ENCODE measurements at places on chromosomes 5 and 9.

DNA sequence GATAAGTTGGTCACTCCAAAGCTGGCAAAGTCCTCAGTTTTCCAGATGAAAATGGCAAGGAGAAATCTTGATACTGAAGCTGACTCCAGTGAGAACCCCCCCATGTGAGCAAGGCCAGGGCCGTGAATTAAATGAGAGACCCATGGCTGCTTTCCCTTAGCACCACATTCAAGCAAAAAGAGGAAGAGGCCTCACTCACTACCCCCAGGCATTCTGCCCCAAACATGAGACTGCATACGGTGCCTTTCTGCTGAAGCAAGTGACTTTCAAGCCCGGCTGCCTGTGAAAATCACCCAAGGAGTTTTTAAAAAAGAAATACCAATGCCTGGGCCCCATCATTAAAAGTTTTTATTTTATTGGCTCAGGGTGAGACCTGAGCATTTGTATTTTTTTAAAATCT is 66.9 kb downstream of the TMEM252 start:
- no peak for DNase-seq

- no peak for DNase-seq
Measured at GRCh38 chr5:107378218-107378899, 292.4 kb downstream of the EFNA5 start.

GRCh38 chr5:133889271-133889905 is 79.0 kb downstream of the C5orf15 start:
- no peak for DNase-seq

- DNase-seq = no peak
Measured at GRCh38 chr5:101877451-101877850, 418.6 kb downstream of the SLCO4C1 start.

DNA sequence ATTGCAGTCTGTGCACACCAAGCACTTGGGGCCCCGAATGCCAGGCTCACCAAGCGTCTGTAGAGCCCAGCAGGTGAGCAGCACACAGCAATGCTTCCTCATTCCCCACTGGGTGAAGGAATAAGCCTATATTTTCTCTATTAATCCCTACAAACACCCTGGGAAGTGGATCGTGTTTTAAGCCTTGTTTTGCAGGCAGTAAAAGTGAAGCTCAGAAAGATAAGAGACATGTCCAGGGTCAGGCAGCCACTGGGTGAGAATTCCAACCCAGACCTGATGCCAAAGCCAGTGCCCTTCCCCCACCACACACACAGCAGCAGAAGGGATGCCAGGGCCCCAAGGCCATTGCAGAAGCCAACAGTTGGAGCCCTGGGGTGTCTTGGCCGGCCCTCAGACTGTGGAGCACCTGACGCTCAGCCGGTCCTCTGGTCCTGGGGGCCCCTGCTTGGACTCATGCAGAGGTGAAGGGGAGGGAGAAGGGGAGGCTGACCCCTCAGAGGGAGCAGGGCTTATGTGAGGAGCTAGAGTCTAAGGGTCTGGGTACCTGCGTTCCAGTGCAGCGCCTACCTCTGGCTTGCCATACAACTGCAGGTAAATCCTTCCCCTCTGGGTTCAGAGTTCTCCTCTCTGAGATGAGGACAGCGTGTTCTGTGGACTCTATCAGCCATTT is 26.3 kb upstream of the SYNPO start:
- DNase-seq = no peak

DNA sequence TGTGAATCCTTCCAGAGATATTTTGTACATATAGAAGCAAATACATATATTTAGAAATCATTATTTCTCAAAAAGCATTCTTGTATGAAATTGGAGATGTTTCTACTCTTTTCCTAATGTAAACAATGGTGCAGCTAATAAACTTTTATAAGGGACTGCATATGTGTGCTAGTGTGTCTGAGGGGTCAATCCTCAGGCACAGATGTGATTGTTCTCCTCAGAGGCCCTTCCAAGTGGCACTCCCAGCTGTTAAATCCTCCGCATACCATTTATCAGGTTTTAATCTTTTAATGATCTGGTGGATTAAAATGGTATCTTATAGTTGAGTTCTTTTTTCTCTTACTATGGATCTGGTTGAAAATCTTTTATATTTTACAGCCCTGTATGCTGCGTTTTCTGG is 5.6 kb upstream of the OMD start:
- DNase-seq = no peak

- DNase-seq = no peak
Measured at GRCh38 chr9:130296783-130297055, 31.2 kb downstream of the HMCN2 start.

GRCh38 chr5:180140571-180140970 is 68.4 kb downstream of the RASGEF1C start:
- DNase-seq = no peak

- no peak for DNase-seq
Measured at GRCh38 chr5:150318613-150319483, 16.1 kb upstream of the ARSI start.

DNA sequence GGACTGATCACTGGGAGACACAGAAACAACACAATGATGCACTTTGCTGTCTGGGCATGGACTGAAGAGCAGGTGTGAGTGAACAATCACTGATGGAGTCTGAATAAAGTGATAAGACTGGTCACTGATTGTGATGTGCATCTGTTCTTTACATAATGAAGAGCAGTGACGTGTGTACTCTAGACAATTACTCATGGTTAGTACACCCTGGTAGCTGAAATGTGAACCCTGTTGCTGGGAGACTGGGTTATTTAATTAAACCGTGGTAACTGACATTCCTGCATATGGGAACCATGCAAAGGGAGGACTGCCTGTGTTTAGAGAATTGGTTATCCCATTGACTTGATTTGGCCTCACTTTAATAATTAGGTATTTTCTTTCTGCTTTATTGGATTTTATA is 202.9 kb downstream of the NR2F1-AS1 start:
- DNase-seq = no peak

DNA sequence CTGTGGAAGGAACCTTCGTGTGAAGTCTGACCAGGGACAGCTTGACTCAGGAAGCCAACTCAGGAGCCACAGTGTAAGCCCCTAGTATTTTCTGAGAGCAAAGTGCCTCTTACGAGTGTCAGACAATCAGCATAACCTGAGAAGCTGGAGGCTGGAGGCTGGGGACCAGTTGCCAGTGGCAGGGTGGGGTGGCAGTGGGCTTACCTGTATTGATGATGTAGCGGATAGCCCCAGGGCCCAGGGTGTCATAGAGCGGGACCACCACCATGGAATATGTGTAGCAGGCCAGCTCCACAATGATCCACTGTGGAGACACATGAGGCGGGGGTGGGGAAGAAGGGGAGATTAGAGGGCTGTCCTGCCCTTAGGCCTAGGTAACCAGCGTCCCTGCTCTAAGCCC is 22.9 kb downstream of the ACSL6 start:
- no peak for DNase-seq

DNA sequence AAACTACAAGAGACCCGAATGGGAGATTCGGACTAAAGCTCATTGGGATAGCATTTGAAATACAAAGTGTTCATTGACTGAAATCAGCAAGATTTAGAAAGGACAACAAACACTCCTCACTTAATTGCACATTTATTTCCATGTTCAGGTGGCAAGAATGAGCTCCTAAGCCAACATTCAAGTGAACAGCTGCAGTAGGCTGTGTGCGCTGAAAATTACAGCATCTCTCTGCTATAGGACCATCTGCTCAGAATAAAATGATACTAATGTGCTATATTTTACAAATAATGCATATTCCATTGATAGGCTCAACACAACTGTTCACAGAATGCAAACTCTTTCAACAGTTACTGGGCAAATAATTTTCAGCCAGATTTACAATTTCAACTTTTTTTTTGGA is 61.8 kb downstream of the ELAVL2 start:
- no peak for DNase-seq

DNA sequence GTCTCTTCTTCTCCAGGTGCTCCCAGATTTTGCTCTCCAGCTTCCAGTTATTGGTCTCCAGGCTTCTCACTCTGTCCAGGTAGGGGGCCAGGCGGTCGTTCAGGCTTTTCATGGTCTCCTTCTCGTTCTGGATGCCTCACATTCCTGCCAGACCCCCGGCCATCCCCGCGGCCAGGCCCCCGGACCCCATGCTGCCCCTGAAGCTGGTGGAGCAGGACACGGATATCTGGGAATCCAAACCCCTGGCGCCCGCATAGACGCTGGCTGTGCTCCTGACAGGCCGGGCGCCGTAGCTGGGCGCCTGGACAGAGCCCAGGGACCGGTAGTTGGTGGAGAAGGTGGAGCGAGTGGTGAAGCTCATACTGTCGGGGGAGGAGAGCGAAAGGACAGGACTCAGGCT is 534.4 kb upstream of the TLE4 start:
- no peak for DNase-seq

DNA sequence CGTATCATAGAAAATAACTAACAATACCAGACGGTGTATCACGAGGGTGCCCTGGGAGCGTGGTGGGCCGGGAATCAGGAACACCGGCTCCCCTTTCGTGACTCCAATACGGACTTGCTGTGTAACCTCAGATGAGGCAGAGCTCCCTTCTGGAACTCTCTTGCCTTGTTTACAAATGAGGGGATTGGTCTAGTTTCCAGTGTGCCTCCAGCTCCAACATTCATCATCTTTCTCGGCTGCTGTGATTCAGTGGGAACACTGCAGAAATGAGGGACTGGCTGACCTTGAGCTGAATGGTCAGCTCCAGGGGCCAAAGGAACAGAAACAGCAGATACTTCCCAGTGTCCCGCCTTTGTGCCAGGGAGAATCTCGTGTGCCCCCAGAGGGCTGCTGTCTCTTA is 22.6 kb upstream of the TGFBI start:
- no peak for DNase-seq

GRCh38 chr5:35830587-35830986 is 26.1 kb upstream of the IL7R start:
- no peak for DNase-seq

DNA sequence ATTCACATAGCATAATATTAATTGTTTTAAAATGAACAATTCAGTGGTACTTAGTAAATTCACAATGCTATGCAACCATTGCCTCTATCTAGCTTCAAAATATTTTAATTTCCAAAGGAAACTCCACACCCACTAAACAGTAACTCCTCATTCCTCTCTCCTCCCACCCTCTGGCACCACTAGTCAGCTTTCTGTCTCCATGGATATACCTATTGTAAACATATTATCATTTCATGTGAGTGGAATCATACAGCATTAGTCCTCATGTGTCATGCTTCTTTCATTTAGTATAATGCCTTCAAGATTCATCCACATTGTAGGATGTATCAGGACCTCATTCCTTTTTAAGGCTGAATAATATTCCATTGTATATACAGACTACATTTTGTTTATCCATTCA is 48.6 kb downstream of the PHF2 start:
- DNase-seq = no peak

- no peak for DNase-seq
Measured at GRCh38 chr5:7584749-7585148, 188.8 kb downstream of the ADCY2 start.

DNA sequence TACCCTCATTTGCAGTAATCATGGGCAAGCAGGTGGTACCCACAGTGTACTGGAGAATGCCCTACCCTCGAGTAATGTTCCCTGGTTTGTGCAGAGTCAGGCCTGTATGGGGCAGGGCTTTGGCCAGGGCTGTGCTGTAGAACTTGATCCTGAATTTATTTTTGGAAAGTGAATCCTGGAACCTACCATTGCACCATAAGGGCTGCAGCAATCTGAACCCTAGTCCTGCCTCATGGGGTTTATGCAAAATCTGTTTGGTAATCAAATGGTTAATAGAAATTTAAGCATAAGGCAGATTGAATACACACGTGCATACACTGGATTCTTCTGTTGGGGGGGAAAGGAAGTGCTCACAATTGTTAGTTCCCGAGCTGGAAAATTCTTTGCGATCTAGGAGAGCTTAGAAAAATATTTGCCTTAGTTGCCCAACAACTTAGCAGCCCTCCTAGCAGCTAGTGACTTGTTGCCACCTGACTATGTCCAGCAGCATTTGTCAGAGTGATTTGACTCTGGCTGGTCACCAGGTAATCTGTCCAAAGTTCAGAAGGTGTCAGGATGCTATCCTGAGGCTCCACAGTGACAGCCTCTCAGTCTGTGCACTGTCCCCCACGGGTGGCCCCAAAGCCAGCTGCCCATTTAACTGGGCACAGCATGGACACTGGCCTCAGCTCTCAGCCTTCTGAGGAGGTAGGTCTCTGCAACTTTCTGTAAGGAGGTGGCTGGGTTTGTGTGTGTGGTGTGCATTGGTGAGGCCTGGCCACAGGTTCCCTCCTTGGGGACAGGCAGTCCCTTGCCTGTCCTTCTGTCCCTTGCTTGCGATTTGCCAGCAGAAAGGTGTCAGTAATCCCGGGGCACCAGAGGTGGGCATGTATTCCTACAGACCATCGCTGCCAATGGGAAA is 8.3 kb downstream of the MVB12B start:
- no peak for DNase-seq

DNA sequence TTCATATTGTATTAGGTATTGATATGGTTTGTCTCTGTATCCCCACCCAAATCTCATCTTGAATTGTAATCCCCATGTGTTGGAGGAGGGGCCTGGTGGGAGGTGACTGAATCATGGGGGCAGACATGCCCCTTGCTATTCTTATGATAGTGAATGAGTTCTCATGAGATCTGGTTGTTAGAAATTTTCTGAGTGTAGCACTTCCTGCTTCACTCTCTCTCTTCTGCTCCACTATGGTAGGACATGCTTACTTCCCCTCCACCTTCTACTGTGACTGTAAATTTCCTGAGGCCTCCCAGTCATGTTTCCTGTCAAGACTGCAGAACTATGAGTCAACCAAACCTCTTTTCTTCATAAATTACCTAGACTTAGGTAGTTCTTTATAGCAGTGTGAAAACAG is 187.4 kb upstream of the SLC24A2 start:
- no peak for DNase-seq

- DNase-seq = no peak
Measured at GRCh38 chr5:125578551-125578950, 832.1 kb upstream of the ZNF608 start.

- DNase-seq = peak; percentile 12
Measured at GRCh38 chr9:131755541-131756198, 15.8 kb upstream of the RAPGEF1 start.

- DNase-seq = no peak
Measured at GRCh38 chr5:177094224-177095087, 7.7 kb downstream of the FGFR4 start.

DNA sequence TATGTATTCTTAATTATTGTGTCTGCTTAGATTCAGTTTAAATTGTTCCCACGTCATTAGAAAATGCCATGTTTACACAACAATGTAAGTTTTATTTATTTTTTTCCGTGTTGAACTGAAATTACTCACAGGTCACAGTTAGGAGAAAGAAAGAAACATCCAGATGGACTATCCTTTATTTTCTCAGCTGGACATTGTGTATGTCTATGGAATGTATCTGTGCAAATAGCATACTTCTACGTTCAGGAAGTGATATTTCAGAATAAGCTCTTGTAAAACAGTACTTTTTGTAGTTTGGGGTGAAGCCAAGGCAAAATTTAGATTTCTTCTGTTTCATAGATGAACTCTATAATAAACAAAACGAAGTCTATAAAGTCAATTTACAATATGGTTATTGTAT is 249.0 kb upstream of the ZNF608 start:
- no peak for DNase-seq

DNA sequence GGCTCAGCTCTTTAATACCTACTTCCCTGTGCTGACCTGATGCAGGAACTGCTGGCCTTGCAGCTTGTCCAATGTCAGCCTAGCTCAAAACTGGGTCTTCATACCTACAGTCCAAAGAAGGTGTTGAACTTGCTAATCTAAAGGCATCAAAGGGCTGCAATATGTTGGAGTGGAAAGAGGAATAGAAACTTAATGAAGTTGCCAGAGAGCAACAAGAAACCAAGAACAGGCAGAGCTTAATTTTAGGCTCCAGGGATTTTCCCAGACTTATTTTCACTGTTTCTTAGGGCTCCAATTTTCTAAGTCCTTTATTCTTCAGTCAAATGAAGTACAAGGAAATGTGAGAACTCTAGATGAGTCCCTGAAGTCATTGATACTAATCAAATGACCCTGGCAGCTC is 17.6 kb upstream of the ERCC6L2 start:
- DNase-seq = no peak

Data from SIG-M5 (cell line).